Retina (tissue), 1 donor: ENCODE measurements at places on chromosomes 2 and 18.

DNA sequence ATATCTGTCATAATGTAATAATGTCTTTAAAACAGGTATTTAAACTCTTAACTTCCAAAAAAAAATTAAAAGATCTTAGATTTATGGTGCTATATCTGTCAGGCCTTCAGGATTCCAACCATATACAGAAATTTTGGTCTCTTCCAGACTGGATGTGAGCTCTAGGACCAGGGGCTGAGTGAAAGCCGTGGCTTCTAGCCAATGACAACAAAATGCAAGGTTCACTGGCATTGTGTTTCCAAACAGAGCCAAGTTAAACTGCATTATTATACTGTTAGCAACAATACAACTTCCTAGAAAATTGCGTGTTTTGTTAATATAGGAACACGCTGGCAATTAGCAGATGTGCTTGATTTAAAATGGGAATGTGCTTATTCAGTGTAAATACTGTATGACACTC is 809.8 kb upstream of the SOX11 start:
- no peak for DNase-seq

- DNase-seq, result no peak
Observed at GRCh38 chr2:45960057-45960863, 308.8 kb downstream of the PRKCE start.

DNA sequence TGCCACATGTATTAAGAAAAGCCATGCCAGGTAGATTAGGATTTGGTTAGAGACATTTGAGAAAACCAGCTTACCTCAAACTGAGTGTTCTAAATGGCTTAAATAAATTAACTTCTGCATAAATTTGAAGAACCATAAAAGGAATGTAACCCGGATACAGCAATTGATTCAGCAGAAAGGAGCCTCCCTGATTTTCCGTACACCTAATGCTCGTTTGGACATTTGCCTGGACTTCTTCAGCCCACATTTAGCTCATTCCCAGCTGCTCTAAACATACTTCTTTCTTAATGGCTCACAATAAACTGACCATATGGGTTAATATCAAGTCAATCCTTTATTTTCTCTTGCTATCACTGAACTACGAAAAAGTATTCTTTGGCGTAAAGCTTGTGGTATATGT is 392.4 kb downstream of the ZNF516 start:
- no peak for DNase-seq

DNA sequence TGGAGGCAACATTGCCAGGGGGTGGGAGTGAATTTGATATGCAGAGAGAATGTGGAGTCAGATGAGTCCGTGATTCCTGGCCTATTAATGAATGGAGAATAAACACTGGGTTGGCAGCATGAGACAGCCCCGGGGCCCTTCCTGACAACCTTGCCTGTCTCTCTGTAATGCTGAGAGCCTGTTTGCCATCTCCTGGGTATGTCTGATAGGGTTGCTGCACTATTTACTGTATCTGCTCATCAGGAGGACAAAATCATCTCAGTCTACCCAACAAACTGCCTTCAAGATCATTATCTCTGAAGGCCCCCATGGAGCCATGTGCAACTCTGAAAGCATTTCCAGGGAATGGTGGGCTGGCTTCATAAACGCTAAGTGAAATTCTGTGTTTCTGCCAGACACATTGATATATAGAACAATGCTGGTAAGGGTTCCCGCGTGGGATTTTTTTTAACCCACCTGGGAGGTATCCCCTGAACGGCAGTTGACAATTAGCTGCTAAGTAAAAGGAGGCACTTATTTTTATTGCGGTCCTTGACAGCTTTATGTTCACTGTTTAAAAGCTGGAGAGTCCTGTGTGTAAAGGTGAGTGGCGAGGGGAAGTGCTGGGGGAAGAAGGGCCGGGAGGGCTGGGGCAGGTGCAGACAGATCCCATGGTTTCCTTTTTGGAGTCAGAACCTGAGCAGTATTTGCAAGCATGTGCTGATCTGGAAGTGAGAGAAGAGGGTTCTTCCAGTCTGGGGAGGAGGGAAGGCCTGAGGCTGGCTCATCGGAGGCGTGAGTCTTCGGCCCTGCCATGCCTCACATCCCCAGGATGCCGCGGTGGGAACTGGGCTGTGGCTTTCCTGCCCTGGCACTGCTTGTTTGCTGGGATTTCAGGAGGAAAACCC is 64.8 kb downstream of the ARHGAP25 start:
- DNase-seq, result peak; percentile 15

DNA sequence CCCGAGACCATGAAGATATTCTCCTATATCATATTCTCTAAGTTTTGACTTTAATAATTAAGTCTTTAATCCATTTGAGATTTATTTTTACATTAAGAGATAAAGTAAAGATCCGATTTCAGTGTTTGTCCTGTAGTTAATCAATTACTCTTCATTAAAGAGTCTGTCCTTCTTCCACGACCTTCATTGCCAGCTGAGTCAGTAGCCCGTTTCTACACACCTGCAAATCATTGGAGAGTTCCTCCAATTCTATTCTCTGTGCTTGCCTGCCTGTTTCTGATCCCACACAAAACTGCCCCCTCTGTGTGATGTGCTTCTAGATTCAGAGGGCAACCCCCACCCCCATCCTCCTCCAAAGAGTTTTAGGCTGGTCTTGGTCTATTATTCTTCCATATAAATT is 119.2 kb downstream of the KCNF1 start:
- no peak for DNase-seq

DNA sequence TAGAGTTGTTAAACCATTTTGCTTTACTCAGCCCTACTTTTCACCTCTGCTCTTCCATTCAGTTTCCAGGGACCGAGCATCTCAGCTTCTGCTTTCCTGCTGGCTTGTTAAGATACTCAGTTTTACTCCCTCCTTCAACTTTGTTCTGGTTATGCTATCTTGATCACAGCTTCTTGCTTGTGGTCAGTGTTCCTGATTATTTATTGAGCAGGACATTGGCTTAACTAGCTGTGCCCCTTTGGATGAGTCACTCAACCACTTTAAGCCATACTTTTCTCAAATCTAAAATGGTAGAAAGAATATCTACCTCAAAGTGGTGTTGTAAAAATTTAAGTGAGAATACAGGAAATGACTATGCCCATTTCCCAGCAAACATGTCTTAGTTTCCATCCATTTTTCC is 124.0 kb downstream of the KYNU start:
- no peak for DNase-seq
